CD4-positive, alpha-beta T cell treated with Interleukin-2 at 100 ng/mL for 4 hours (primary cell): ENCODE measurements at places on chromosomes 1 and 21.

- DNase-seq = no peak
These were observed 30.3 kb upstream of the RLF start for GRCh38 chr1:40130892-40131291.

DNA sequence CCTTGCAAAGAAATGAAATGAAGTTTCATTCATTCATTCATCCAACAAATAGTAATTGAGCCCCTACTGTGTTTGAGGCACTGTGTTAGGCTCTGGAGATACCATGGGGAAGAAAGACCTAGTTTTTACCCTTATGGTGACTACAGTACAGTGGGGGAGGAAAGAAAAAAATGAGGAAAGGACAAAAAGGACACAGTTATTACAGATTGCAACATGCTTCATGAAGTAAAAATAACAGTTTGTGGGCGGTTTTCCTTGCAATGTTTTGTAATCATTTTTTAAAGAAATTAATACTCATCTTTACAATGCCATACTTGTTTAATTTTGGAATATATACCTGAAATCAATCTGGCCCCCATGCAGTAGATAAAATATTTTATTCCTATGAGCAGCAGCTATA is 120.3 kb downstream of the TM2D1 start:
- DNase-seq = no peak

DNA sequence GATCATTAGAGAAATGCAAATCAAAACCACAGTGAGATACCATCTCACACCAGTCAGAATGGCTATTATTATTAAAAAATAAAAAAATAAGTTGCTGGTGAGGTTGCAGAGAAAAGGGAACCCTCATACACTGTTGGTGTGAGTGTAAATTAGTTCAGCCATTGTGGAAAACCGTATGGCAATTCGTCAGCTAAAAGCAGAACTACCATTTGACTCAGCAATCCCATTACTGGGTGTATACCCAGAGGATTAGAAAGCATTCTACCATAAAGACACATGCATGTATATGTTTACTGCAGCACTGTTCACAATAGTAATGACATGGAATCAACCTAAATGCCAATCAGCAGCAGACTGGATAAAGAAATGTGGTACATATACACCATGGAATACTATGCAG is 42.2 kb downstream of the GIPC2 start:
- DNase-seq = no peak

GRCh38 chr1:150012611-150013010 is 2.1 kb upstream of the OTUD7B start:
- no peak for DNase-seq

DNA sequence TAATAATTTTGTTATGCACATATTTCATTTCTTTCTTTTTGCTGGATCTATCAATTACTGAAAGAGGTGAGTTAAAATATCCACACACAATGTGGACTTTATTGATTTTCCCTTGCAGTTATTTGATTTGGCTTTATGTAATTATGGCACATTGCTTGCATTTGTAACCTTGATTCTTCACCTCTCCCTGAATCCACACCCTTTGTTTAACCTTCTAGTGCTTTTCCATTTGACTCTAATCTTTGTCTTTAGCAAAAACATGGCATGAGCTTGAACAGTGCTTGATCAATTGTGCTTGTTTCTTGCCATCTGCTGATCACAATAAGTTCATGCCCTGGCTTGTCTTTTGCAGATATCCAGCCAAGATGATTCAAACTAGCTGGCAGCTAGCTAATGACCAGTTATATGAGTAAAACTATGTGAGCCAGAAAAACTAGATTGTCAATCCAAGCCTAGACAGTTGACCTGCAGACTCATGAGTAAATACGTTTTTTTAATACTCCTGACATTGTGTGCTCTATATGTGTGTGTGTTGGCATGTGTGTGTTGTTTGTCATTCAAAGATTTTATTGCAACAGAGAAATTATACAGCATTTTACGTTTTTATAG is 899.2 kb downstream of the NCAM2 start:
- DNase-seq = no peak

DNA sequence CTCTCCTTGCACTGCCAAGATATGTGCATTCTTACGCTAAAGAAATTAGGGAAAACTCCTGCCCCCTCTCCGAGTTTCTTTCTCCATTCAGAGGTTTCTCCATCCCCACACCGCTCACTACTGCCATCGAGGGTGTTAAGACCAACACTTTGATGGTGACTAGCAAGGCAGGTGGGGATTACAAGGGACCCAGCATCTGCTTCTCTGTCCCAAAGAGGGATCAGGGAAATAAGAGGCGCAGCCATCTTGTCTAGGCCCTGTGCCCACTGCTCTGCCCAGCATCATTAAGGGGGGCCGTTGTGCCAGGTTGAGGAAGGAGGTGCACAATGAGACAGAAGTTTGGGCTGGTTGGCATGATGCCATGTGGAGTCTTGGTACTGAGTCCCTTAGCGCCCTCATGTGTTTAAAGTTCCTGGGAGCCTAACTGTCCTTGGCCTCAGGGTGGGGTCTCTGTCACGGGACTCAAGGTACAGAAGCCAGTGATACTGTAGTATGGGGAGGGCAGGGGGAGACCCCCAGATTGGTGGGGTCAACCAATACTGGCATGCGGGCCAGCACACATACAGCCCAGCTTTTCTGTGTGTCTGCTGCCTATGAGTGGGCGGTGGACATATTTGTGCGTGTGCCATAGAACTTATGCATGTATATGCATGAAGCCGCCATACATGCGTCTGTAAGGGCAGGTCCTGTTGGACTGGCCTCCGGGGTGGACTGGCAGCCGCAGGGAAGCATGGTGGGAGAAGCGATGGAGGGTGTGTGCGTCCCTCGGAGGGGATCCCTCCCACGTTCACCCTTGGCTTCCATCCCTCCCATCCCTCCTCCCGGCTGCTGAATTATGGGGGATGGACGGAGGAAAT is 5.5 kb downstream of the EFNA3 start:
- no peak for DNase-seq

DNA sequence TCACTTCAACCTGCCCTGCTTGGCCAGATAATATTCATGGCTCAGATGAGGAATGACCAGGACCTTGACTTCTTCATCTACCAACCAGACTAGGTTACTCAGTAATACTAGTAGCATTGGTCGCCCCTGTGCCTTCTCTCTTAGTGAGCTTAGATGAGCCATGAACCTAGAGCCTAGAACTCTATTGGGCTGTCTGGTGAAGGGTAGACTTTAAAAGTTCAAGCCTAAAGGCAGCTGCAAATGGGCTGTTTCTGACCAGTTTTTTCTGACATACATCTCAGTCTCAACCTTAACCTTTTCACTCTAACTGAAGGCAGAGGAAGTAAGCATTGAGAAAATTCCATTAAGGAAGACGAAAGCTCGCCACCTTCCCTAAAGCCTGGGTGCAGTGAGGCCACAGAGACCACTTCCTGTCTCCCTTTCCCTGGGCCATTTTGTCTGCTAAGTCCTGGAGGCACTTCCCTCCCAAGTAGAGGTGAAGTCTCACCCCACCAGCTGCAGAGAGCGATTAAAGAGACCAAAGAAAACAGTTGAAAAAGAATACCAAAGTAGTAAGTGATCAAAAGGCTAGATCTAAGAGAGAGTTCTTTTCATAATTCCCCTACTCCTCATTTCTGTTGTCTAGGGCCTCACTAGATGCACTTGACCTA is 53.3 kb downstream of the MTR start:
- no peak for DNase-seq

GRCh38 chr21:20404915-20405314 is 593.3 kb upstream of the NCAM2 start:
- DNase-seq = no peak

- DNase-seq = no peak
These were observed 43.3 kb downstream of the FAAP20 start for GRCh38 chr1:2151252-2151651.

GRCh38 chr21:43679951-43680350 is 20.6 kb downstream of the RRP1B start:
- no peak for DNase-seq

- DNase-seq = no peak
These were observed 542.2 kb downstream of the DPYD start for GRCh38 chr1:97378596-97378995.

- DNase-seq = no peak
These were observed 23.4 kb downstream of the FNBP1L start for GRCh38 chr1:93471284-93471683.

DNA sequence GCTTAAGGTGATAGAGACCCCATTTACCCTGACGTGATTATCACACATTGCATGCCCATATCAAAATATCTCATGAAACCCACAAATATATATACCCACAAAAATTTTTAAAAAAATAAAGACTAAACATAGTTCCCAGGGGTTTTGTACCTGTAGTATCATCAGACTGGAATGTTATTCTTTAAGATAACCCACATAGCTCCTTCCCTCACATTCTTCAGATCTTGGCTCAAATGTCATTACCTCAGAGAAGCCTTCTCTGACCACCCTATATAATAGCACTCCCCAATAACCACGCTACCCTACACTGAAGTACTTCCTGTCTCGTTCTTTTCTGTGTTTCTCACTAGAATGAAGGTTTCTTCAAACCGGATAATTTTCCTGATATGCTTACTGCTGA is 138.3 kb upstream of the SNX7 start:
- no peak for DNase-seq

GRCh38 chr1:72435025-72435424 is 152.7 kb upstream of the NEGR1 start:
- no peak for DNase-seq

- no peak for DNase-seq
These were observed 771 bp upstream of the NTNG1 start for GRCh38 chr1:107139833-107140702.

GRCh38 chr1:214416858-214417257 is 134.5 kb downstream of the PTPN14 start:
- no peak for DNase-seq

- no peak for DNase-seq
These were observed 115.4 kb downstream of the DMRTB1 start for GRCh38 chr1:53574621-53575020.

DNA sequence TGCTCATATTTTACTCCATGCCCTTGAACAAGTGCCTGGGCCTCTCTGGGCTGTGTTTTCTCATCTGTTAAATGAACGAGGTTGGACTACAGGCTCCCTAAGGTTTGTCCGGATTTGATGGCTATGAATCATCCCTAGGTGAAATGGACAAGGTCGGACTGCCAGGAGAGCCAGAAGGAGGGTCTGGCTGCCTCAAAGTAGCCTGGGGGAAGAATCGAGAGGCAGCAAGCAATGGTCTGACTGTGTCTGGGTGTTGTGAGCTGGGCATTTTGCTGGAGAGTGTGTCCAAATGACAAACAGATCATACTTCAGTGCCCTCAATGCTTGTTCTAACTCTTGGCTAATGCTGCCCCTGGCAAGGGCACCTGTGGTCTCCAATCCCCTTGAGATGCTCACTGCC is 730.9 kb downstream of the PTPRU start:
- DNase-seq = no peak

DNA sequence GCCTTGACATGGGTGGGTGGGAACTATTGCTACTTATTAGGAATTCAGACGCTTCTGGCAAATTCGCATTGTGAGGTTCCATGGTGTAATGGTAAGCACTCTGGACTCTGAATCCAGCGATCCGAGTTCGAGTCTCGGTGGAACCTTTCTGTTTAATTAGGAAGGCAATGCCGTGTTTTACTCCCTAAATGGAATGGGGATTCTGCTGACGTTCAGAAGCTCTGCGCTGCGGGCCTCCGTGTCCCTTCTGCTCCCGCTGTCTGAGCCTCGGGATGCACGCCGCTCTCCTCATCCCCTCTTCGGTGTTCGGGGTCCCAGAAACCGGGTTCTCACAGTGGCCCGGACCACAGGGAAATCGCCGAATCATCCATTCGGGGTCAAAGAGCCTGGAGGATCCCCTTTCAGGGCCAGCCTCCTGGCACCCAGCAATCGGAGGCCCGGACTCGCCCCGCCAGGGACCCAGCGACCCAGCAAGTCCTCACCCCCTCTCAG is 280.3 kb downstream of the FAM72C start:
- DNase-seq = no peak

DNA sequence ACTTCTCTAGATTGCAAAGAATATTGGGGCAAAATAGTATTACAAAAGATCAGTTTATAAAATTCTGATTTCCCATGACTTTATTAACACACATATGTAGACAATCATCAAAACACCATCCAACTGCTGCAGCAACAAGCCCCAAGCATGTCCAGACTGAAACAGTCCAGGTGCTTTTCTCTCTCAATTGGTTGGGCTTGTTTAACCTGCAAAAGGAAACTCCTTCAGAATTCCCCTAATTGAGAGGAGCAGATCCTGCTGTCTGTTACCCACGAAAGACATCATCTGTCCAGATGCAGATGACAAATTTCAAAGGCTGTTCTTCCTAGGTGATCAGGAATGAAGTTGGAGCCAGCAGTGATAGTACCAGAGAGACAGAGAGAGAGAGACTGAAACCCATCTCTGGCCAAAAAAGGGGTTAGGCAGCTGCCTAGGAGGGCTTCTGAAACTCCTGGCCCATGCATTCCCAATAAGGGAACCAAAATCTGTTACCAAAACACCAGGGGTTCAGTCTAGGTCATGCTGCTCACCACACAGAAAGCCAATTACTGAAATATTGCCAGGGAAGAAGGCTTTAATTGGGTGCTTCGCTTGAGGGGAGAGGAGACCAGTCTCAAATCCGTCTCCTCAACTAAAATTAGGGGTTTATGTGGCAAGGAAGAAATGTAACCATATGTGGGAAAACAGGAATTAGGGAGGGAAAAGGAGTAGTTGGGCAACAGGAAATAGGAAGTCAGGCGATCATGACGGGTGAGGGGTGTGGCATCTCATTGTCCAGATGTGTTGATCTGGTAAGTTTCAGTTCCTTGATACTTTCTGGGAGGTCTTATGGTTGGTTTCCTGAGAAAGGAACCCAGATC is 34.7 kb upstream of the RGL1 start:
- DNase-seq = no peak

GRCh38 chr1:77888081-77888780 is at the start of gene NEXN:
NEXN (plus strand) TSS chr1:77888624; CDS start chr1:77916107, 27,483 bp downstream.
- DNase-seq = no peak

DNA sequence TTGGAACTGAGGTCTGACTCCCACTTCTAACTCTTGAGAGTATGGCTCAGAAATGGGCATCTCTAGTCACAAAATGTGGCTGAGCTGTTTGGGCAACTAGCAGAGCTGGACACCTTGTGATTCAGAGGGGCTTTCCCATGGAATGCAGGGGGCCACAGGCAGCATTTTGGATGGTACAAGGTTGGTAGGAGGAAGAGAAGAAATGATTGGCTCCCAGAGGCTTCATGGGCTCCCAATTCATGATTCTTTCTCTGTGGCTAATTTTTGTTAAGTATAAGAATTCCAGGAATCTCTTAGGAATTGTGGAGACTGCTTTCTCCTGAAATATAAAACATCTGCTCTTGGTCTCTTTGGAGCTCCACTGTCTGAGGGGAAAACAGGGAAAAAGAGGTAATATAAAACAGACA is 49.7 kb downstream of the PBX1 start:
- DNase-seq = no peak

GRCh38 chr1:14149431-14149830 is 449.1 kb upstream of the KAZN start:
- DNase-seq = no peak
